WTC11 (cell line): ENCODE measurements at places on chromosomes 3 and 15. TPM values are rescaled to one million over a fixed set of nuclear protein-coding genes. Genes with fewer than 3 reads are reported as not detected.

DNA sequence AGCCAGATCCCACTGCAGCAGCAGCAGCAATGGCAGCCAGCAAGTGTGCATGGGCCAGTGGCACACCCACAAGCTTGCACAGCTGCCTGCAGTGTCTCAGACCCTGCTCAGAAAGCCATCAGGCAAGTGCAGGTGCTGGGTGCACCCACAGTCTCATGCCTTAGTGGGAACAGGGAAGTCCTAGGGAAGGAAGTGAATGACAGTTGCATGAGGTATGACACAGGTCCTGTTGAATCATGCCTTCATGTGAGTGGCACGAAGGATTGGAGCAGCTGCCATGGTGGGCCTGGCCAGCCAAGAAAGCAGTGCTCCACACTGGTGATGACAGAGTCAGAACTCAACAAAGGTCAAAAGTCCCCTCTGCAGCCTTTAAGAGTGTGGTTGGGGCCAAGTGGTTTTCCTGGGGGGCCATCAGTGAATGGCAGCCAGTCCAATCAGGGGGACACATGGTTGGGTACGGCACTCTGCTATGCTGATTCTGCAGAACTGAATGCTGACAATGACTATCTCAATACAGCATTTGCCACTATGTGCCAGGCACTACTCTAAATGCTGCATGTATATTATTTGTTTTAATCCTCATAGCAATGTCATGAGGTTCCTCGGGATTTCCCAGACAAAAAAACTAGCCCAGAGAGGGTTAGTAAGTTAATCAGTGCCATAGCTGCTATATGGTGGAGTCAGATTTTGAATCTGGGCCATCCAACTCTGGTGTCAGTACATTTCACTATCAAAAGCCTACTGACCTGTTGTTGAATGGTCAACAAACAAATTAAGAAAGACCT, 94.3 kb downstream of the AQP9 start:
- no peak for DNase-seq
- H3K36me3 ChIP-seq: peaks cover 15% of the 10 kb centered on the region
- no peak overlapping the region for H3K27ac ChIP-seq
- peaks cover 55% of the 10 kb centered on the region for H3K4me1 ChIP-seq
- H3K27me3 ChIP-seq: peaks cover 14% of the 10 kb centered on the region

DNA sequence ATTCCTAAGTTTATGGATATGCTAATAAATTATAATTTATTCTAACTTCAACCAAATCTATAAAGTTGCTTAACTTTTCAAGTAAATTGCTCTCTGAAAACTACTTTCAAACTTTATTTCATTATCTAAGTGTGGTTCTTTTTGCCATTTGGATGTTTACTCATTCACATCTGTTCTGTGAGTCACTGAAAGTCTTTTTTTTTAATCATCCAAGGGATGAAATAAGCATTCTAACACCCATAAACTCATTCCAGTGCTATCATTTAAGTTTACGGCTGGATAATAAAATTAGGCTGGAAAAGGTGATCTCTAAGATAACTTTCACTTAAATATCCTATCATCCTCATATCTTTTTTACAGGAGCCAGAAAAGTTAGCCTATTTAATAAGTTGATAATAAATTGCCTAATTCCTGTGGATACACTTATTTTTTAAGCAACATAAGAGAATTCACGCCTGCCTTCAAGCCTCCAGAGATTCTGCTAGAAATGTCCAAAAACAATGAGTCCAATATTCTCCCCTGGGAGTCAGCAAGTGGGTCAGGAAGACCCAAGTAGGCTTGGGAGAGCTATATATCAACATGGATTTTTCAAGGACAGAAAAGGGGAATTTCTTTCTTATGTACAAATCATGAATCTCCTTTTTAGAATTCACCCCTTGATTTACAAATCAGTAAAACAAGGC, 25.8 kb downstream of the SCG3 start:
- H3K27ac ChIP-seq: no peak overlapping the region

- DNase-seq: no peak
- peaks cover 35% of the 10 kb centered on the region for H3K4me1 ChIP-seq
- H3K27ac ChIP-seq: no peak overlapping the region
Observed at GRCh38 chr3:195239121-195239520, 31.8 kb downstream of the XXYLT1 start.

DNA sequence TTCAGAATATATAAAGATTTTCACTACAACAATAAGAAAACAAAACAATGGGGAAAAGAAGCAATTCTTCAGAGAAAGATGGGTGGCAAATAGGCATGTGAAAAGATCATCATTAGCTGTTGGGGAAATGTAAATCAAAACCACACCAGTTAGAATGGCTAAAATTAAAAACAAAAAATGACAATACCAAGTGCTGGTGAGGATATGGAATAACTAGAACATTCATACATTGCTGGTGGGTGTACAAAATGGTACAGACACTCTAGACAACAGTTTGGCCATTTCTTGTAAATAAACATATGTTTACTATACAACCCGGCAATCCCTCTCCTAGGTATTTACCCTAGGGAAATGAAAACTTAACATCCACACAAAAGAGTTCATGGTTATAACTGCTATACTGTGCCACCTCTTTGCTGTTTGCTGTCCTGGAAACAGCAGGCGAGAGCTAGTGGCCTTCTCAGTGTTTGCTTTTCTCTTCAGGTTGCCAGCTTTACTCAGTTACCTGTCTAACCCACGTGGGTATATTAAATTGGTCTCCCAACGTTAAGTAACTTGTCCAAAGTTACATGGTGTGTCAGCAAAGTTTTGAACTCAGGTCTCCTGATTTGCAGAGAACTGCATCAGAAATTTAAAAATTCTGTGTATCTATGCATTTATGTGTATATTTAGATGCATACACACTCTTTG, 4.6 kb upstream of the NIT2 start:
- H3K27ac ChIP-seq: no peak overlapping the region
- H3K36me3 ChIP-seq: peaks cover 17% of the 10 kb centered on the region
- no peaks in the 10 kb centered on the region for H3K4me1 ChIP-seq
- no peak overlapping the region for H3K4me3 ChIP-seq
- peaks cover 12% of the 10 kb centered on the region for H3K27me3 ChIP-seq

Gene CPN2
- 0.09 to 0.14 TPM in 2 of 3 replicates, not detected in the other for total RNA-seq
